ENCODE measurements at places on chromosomes 3 and 15.

- no peak for DNase-seq
Observed at GRCh38 chr15:43826029-43826507, 734 bp upstream of the WDR76 start.

DNA sequence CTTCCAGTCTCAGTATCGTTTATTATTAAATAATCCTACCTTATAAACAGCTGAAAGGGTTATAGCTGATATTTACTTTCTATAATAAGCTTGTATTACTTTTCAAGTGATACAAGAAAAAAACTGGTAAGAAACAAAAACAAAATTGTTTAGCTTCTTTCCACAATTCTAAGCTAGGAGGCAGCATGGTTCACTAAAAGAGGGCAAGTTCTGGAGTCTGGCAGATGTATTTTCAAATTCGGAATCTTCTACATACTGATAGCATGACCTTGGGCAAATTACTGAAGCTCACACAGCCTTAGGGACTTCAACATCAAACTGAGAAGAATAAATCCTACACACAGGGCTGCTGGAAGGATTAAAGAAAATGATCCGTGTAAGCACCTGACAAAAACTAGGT lies 15.4 kb downstream of the C15orf62 start:
- no peak for DNase-seq

GRCh38 chr15:42688301-42688700 lies 48.6 kb downstream of the CDAN1 start:
- no peak for DNase-seq

- no peak for DNase-seq
Observed at GRCh38 chr15:53586799-53587198, 172.7 kb downstream of the WDR72 start.

DNA sequence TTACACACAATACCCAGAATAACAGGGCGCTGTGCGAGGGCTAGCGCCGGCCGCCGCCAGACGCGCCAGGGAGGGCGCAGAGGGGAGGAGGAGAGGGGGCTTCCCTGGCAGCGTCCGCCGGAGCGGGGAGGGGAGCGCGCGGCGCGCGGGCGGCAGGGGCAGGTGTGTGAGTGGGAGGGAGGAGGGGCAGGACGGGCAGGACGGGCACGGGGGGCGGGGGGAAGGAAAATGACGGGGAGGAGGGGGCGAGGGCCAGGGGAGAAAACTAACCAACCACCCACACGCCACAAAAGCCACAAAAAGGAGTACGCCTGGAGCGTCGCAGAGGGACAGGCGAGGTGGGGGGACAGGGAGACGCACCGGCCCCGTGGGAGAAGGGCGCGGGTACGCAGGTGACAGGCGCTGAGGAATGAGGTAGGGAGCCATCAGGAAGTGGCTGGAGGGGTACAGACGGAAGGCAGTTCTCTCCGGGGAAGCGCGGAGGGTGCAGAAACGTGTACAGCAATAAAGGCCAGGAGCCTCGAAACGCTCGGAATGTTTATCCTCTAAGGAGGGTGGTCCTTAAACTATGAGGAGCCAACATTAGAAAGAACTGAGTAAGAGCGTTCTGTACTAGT lies 610 bp upstream of the SATB1 start:
- no peak for DNase-seq

GRCh38 chr3:31508452-31509146 lies 24.1 kb upstream of the STT3B start:
- DNase-seq: no peak

- DNase-seq: no peak
Observed at GRCh38 chr3:83092521-83093221, 1331.2 kb upstream of the GBE1 start.

DNA sequence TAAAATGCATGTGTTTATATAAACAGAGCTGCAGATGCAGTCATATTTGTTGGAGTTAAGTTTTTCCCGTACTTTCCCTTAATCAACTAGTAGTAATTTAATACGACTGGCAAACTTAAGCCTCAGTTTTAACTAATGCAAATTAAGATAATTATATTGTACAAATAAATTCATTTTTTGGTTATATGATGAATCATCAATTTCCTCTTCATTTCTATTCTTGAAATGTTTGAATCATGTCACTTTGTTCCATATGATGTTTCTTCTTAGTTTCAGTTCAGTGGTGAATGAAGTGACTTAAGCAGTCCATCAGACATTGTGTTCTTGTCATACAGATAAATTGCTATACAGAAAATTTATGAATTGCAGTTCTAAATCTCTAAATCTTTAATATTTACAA lies 1361.2 kb upstream of the EPHA6 start:
- no peak for DNase-seq

DNA sequence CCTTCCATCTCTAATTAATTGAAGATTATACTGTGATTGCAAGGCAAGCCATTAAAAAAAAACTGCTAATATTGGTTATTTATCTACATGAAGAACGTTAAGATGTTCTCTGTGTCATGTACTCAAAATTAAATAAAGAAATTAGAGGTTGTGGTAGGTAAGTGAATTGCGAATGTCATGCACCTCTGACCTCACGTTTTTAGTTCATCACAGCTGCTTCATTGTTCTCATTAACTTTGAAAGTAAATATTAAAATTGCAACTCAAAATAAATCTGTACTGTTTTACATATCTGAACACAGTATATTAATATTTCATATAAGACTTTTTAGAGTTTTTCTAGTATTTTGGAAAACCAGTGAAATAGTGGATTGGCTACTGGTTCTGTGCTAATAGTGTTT lies 94.0 kb downstream of the KLHL25 start:
- DNase-seq: no peak

- peak; percentile 60 for DNase-seq
Observed at GRCh38 chr3:52088445-52089367, 32.3 kb upstream of the DUSP7 start.

- DNase-seq: peak; percentile 88
Observed at GRCh38 chr3:117622171-117622841, 912.7 kb downstream of the TUSC7 start.

DNA sequence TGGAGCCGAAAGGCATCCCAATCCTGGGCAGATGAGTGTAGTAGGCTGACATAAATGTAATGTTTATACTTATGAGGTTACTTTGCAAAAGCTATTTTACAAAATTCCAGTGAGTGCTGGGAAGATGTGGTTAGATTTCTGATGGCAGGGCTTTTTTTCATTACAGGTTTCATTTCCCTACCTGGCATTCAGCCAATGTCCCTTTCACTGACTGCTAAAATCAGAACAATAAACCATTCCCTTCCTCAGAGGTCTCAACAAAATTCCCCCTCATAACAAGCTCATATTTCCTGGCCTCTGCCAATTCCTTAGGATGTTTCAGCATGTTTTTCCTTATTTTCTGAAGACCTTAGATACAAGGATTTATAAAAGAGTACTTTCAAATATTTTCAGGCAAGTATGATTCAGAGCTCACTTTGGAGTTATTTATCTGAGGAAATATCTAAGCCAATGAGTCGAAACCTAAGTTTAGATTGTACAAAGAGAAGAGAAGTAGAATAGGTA lies 40.9 kb upstream of the CCDC80 start:
- peak; percentile 86 for DNase-seq

DNA sequence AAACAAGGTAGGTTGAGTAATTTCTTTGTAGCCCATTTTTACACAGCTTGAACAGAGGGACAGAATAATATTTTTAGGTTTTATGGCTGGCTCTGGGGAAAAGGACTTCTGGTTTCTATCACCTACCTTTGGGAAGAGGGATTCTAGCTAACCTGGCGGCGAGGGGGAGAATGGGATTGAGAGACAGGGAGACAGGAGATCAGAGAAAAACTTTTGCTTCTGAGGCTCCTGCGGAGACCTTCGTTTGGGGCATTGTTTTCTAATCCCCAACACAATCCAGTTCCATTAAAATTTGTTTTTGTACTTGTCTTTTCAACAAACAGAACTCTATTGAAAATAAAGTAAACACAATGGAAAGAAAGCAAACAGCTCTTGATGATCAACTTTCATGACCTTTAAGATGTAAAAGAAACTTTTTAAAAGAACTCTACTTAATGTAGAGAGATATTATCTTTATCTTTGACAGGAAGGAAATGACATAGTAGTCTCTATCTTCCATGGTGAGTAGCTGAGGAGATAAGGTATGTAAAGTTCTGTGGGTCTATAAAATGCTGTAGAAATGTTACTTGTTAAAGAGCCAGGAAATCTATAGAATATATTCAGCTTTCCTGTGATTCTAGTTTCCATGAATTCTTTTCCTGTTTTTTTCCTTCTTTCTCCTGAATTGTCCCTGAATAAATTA lies 37.0 kb upstream of the P2RY1 start:
- DNase-seq: no peak

DNA sequence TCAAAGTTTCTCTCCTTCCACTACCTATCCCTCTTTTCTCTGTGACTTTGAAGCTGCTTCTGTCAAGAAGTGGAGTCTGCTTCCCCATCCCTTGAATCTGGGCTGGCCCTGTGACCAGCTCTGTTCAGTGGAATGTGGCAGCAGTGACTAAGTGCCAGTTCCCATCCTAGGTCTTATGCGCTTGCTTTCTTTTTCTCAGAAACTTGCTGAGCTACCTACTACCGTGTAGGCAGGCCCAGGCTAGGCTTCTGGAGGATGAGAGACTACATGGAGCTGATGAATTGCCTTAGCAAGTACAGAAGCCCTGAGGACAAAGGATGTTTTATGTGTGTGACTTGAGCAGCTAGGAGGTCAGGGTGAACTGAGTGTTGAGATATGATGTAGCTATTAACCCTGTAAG lies 123.2 kb downstream of the PDCD6IP start:
- no peak for DNase-seq

- DNase-seq: no peak
Observed at GRCh38 chr3:59256230-59256629, 206.4 kb upstream of the CFAP20DC start.

- no peak for DNase-seq
Observed at GRCh38 chr3:136950623-136951022, 7.2 kb upstream of the IL20RB start.

DNA sequence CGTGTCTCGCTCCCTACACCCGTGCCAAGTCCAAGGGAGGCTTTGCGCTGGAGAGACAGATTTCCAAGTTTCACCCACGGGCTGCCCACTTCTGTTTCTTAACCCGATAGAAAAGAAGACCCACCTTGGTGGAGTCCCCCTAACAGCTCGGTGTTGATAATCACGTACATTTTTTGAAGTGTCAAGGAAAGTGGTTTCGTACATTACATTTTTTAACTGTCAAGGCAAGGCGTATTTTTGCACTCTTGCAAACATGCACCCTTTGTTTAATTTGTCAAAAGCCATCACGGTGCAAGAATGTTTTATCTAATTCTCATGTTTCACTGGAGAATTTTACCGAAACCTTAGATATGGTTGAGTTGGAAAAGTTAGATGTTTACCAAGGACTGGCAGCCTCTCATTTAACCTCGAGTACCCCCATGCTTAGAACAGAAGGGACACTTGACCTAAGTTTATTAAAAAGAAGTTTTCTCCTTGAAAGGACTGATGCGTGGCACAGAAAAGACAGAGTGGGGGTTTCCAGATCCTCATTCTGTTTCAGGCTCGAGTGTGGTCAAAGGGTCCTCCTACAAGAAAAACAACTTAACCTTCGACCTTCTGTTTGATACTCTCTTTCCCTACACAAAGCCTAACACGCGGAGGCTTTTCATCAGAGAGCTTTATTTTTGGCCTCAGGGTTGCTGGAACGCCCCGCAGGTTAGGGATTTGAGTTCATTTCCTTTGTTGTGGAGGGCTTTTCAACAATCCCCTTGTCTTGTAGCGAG lies 882 bp downstream of the GXYLT2 start:
- peak; percentile 56 for DNase-seq

GRCh38 chr3:82707035-82707434 lies 945.6 kb upstream of the GBE1 start:
- no peak for DNase-seq

- no peak for DNase-seq
Observed at GRCh38 chr3:126025116-126025729, 56.2 kb downstream of the ROPN1B start.

- no peak for DNase-seq
Observed at GRCh38 chr3:169305460-169305859, 358.1 kb downstream of the MECOM start.

Measured in fibroblast of the aortic adventitia (primary cell).